NCI-H1092 (cell line): ENCODE measurements at places on chromosomes 13 and 19.

DNA sequence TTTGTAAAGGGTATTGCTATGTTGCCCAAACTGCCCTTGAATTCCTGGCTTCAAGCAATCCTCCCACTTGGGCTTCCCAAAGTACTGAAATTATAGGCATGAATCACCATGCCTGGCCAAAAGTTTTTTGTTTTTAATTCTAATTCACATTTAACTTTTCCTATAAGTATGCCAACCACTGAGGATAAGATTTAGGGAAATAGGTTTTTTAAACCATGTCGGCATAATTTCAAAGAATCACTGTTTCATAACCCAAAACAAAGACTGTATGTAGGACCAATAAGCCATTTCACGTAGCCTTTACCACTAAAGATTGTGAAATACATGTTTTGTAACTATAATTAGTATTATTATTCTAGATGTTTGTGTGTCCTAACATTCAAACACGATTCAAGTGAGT, 8.2 kb downstream of the ZDHHC20 start:
- DNase-seq: no peak

GRCh38 chr13:66357463-66357862, 872.7 kb downstream of the PCDH9 start:
- DNase-seq: no peak

DNA sequence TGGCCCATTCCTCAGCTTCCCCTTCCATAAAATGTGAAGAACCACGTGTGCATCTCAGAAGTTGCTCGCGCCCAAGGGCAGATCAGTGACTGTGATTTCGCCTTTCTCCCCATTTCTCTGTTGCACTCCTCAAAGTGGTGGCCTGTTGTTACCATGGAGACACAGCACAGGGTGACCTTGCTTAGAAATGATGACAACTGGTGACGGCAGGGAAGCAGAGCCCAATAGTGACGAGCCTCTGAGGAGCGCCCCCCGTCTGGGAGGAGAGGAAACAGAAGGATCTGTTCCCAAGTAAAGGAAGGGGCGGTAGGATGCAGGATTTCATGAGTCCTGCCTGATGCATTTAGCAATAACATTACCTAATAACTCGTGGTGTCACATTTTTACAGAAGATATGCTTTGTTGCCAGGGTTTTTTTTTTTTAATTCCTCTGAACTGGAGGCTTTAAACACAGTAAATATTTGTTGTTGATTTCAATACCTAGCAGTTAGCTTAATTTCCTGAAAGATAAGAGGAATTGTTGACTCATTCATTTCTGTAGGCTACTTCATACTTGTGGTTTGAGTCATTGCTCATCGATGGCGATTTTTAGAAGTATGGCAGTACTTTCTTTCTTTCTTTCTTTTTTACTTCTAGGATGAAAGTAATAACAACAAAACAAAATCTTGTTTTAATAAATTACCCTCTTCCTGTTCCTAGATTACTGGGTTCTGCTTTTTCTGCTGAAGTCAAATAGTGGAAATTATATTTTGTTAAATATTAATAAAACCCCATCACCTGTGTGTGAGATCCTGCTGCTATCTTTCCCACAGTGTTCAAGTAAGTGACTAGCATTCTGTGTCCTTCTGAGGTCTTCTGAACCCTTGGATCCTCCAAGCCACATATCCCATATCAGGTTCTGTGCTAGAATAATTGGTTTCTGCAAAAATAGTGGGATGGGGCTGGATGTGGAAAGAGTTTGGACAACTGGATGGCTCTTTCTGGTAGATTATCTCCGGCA, 36.0 kb downstream of the MBNL2 start:
- DNase-seq: no peak

DNA sequence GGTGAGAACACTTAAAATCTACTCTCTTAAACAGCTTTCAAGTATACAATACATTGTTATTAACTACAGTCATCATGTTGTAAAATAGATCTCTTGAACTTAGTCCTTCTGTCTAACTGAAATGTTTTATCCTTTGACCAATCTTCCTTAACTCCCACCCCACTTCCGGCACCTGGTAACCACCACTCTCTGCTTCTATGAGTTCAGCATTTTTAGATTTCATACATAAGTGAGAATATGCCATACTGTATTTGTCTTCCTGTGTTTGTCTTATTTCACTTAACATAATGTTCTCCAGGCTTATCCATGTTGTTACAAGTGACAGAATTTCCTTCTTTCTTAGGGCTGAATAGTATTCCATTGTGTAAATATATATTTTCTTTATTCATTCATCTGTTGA, 144.1 kb upstream of the TRPC4 start:
- DNase-seq: no peak

- DNase-seq: no peak
Measured at GRCh38 chr19:33375837-33376159, 2.3 kb downstream of the CEBPG start.

DNA sequence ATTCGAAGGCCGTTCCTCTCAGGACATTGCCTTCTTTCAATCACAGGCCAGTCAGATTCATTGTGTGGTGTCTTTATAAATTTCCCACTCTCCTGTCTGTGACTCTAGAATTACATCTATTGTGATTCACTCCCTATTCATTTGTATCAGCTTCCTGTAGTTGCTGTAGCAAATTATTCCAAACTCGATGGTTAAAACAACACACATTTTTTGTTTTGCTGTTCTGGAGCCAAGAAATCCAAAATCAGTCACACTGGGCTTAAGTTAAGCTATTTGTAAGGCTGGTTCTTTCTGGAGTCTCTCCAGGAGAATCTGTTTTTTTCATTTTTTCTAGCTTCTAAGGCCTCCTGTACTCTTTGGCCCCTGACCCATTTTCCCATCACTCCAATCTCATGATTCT, 1487.0 kb upstream of the SLC10A2 start:
- DNase-seq: no peak

DNA sequence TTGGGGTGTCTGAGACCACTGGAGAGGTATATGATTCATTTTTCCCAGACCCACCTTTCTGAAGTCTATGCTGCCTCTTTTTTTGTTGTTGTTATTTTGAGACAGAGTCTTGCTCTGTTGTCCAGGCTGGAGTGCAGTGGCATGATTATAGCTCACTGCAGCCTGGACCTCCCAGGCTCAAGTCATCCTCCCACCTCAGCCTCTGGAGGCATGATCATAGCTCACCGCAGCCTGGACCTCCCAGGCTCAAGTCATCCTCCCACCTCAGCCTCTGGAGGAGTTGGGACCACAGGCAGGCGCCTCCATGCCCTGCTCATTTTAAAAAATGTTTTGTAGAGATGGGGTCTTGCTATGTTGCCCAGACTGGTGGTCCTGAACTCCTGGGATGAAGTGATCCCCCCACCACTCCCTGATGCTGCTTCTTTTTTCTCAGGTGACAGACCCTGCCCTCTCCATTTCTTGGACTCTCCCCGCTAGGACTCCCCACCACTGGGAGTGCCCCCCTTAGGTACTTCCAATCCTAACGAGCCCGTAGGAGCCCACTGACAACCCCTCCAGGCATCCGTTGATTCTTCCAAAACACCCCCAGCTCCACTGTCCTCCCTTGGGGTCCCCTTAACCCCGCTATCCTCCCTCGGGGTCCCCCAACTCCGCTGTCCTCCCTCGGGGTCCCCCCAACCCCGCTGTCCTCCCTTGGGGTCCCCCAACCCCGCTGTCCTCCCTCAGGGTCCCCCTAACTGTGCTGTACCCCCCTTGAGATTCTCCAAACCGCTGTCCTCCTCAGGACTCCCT, 45.4 kb downstream of the ARHGEF18 start:
- DNase-seq: no peak

- DNase-seq: no peak
Measured at GRCh38 chr19:1590641-1591397, 1.8 kb downstream of the MBD3 start.
